ENCODE measurements at places on chromosomes 16 and 17.

- no peak for DNase-seq
Measured at GRCh38 chr16:85282842-85283241, 170.6 kb upstream of the CIBAR2 start.

- DNase-seq, result no peak
Measured at GRCh38 chr17:29042679-29043538, at the start of gene PIPOX. TSS of gene PIPOX (plus strand) at chr17:29043141. CDS start at chr17:29043226, 85 bp downstream.

GRCh38 chr17:56152874-56153602 is at the start of gene ANKFN1:
TSS of gene ANKFN1 (plus strand) at chr17:56153475. CDS start at chr17:56212668, 59,193 bp downstream.
- DNase-seq, result no peak

GRCh38 chr17:1000597-1001461 is 3.9 kb downstream of the TIMM22 start:
- DNase-seq, result no peak

DNA sequence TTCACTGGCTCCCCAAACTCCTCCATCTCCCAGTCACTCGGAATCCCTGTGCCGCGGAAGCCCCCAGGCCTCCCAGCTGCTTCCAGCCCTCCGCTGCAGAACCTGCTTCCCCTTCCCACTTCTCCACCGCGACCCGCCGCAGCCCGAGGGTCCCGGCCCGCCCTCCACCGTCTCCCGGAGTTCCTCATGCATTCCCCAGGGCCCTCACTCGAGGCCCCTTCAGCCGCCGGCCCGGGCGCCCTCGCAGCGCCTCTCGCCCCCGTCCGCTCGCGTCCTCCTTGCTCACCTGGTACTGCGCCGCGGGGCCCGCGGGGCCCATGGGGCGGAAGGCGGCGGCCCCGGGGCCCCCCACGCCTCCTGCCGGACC is 329 bp downstream of the SMARCD2 start:
- no peak for DNase-seq

DNA sequence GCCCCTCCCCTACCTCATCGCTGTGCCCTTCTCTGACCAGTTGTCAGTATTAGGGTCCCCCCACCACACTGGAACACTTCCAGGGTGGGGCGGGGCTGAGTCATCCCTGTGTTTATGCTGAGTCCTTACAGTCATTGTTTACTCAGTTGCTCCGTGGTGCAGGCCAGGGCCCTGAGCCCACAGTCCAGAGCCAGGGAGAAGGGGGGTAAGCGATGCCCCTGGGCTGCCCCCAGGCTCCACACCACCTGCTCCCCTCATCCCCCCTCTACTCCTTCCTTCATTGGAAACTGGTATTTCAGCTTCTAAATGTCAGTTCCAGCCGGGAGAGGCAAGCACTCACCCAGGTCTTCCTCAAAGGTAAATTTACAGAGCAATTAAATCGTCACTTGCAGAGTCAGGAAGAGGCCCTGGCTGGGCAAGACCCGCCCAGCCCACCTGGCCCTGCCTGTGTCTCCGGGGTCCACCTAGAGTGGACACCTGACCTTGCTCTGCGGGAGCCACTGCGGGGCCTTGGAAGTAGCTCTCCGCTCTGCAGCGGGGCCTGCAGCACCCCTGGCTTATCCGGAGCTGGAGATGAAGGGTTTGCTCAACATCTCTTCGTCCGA is 4.8 kb downstream of the ATP2A3 start:
- no peak for DNase-seq

DNA sequence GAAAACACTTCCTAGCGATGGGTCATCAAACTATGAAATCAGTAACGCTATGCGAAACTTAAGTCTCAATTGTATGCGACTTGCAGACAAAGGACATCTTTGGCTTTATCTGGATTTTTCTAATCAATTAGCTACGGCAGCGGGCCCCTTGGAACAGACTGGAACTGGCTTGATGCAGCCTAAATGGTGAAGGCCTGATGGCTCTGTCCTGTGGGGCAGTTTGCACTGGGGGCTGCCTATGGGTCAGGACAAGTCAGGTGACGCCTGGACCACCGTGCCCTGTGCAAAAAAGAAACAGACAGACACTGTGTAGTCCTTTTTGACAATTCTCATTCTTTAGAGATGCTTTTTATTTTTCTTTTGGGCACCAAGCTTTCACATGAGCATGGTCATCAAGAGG is 22.0 kb downstream of the MTHFSD start:
- DNase-seq, result no peak

GRCh38 chr17:15963670-15964110 is 18.8 kb downstream of the ADORA2B start:
- no peak for DNase-seq

- DNase-seq, result no peak
Measured at GRCh38 chr16:88643644-88643932, 5.2 kb downstream of the IL17C start.

DNA sequence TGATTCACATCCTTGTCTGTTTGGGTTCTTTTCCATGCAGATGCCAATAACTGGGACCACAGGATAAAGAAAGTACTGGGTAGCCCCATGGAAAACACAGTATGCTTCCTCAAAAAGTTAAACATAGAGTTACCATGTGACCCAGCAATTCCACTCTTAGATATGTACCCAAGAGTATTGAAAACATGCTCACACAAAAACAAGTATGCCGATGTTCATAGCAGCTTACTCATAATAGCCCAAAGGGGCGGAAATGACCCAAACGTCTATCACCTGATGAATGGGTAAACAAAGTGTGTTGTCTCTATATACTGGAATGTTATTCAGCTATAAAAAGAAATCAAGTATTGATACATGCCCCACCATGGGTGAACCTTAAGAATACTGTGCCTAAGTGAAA is 55.4 kb downstream of the CYB5B start:
- no peak for DNase-seq

GRCh38 chr16:12480286-12480685 is 323.4 kb downstream of the CPPED1 start:
- no peak for DNase-seq

DNA sequence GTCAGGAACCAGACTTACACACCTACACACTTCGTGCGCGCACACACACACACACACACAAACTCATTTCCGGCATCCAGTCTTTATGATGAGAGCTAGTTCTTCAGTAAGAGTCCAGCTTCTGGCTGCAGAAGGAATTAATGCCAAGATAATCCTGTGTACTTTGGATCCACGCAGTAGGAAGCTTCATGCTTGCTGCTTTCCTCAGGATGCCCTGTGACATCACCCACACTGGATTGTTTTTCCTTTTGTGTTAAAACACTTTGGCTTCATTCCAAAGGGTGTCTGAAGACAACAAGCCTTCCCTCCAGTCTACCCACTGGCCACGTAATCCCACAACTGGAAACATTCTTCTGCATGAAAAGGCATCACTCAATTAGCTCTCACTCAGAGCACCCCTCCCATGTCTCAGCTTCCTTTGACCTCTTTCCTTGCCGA is 35.4 kb downstream of the KCNJ16 start:
- no peak for DNase-seq

- no peak for DNase-seq
Measured at GRCh38 chr16:47143677-47144558, at the start of gene NETO2. TSS of gene NETO2 (minus strand) at chr16:47143945. CDS start at chr16:47143612, 333 bp downstream.

DNA sequence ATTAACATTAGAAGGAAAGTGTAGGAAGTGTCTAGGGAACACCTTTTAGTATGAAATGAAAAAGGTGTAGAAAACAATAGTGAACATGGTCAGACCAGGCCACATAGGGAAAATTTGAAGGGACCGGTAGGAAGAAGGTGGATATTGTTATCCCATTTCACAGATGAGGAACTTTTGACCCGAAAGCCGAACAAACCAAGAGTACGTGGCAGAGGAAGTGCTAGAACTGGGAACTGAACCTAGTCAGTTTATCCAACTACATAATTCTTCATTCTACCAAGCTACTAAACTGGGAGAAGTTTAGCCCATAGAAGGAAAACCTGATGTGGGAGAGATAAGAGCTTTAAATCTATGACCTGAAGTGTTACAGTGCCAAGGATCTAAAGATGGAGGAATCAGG is 43.2 kb downstream of the YPEL2 start:
- DNase-seq, result no peak

DNA sequence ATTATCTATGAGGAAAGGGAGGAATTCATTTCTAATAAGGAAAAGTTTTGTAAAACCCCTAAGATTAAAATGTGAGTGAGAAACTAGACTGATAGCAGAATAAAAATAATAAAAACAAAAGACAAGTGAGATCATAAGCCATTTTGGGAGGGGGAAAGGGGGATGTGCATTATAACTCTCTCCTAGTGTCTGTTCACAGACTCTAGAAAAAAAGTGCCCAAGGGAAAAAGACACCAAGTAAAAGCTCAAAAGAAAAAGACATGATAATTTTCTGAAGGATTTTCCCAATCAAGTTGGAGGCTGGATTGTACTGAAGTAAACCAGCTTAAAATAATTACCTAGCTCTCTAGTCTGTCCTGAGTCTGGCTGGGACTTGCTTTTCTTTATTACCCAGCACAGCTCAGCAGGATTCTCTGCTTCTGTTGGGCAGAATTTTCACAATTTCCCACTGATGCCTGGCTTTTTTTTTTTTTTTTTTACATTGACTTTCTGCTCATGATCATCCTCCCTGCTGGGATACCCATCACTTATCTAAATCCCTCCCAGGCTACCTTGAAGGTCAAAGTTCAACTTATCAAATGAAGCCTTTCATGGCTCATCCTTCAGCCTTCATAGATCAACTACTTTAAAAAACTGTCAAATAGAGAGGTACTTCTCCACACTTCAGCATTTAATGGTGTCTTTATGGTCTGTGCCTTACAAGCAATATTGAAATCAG is 124.2 kb upstream of the KCNJ16 start:
- no peak for DNase-seq

DNA sequence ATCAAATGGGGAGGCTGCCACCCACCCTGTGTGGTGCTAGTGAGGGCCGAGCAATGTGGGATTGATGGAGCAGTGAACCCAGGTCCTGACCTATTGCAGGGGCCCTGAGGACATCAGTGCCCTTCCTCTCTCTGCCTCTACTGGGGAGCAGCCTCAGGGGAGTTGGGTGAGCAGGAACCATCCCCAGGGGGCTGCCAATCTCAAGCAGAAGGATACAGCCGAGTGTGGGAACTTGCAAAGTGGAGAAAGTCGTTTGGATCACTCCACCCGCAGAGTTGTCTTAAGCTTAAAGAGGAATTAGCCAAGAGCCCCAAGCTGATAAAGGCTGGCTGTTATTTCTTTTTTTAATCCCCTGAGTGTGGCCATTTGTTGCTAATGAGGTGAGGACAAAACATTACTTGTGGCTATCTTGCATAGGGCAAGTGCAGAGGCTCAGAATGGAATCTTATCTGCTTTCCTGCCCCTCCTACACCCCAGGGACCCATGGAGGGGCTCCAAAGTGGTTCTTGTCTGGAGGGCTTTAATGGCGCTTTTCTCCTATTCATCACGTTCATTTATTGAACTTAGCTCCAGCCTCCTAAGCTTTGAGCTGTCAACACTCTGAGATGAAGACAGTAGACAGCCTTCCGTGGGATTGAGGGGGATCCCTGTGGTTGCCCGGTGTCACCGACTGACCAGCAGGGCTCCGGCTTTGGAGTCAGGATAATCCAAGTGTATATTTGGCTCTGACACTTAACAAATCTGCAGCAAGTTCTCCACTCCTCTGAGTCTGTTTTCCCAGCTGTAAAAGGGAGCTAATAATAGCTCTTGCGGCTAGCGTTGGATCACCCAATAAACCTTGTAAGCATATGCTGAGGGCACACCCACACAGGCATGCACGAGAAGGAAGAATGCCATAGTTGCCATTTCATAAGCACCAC is 45.1 kb downstream of the MYH11 start:
- peak; percentile 67 for DNase-seq

DNA sequence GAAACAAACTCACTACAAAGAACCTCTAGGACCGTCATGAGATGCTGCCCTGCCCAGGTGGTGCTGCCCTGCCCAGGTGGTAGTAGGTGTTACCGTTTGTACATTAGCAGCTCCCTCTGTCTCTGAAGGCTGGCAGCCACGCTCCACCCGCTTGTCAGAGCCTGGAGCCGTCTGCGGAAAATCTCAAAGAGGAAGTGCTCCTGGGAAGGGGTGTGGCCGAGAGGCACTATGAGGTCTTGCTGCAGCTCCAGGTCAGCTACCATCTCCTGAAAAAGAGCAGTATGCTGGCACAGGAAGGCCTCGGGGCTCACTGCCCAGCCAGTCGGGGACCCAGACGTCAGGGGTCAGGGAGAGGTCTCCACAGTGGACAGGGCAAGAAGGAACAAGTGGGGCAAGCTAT is 28.3 kb downstream of the ZNF276 start:
- no peak for DNase-seq

DNA sequence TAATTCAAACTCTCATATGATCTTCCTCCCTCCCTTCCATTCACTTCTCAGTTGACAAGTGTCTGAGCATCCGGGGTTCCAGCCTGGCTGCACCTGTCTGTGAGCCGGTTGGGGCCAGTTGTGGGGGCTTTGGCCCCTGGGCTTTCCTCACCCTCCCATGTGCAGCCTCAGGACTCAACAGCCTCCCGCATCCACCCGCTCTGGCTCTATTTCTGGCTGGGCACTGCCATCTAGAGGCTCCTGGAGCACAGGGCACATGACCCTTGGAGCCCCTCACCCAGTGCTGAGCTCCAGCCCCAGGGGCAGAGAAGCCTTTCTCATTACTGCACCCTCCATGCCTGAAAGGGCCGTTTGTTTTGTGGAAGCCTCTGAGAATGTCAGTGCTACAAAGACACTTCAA is 43.3 kb downstream of the HAPSTR1 start:
- DNase-seq, result no peak

DNA sequence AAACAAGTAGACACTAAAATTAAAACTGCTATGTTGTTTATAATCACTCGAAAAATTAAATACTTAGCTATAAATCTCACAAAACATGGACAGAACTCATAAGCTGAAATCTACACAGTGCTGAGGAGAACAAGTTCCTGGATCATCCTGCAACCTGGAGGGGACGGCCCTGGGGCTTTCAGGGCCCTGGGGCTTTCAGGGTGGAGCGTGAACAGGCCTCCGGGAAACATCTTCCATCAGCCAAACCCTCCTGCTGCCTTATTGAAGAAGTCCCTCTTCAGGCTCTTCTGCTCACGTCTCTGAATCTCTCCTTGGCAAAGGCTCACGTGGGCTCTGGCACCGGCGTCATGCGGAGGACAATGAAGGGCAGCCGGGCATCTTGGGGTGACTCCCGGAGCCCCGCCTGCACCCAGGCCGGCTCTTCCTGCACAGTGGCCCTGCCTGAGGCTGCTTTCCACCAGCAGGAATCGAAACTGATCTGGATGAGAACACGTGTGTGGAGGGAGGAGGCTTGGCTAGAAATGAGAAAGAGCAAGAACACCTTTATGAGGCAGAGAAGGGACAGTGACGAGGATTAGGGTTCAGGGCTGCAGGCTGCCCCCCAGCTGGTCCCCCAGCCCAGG is 127.3 kb downstream of the CDRT15L2 start:
- DNase-seq, result no peak

DNA sequence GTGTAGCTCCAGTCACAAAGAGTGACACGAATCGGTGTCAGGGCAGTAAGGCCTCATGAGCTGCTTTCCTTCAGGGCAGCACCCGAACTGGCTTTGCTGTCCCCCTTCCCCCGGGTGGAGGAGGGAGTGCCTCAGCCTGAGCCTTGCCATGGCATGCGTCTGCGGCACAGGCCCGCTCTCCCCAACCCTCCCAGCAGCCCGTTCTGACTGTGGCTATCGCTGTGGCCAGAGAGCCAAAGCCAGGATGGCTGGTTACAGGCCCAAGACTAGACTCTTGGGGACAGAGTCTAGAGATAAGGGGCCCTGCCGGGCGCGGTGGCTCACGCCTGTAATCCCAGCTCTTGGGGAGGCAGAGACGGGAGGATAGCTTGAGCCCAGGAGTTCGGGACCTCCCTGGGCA is 25.9 kb downstream of the CLUH start:
- no peak for DNase-seq
